Kidney (tissue), 22 donors: ENCODE measurements at places on chromosomes 7 and 10.

GRCh38 chr7:2717293-2718261, 29.6 kb downstream of the AMZ1 start:
- DNase-seq = no peak

DNA sequence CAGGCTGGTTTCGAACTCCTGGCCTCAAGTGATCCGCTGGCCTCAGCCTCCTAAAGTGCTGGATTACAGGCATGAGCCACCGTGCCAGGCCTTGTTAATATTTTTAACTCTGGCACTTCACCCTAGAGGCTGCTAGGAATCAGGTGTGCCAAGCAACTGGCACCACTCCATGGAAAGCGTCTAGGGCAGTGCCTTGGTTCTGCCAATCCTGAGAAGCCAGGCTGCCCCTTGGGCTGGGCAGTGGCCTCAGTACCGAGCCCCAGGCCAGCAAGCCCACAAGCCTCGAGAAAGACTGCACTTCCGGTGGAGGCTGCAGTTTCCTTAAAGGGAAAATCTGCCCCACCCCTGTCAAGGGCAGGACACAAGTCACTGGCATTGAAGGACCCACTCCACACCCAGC, 11.3 kb downstream of the ALKBH4 start:
- no peak for DNase-seq

DNA sequence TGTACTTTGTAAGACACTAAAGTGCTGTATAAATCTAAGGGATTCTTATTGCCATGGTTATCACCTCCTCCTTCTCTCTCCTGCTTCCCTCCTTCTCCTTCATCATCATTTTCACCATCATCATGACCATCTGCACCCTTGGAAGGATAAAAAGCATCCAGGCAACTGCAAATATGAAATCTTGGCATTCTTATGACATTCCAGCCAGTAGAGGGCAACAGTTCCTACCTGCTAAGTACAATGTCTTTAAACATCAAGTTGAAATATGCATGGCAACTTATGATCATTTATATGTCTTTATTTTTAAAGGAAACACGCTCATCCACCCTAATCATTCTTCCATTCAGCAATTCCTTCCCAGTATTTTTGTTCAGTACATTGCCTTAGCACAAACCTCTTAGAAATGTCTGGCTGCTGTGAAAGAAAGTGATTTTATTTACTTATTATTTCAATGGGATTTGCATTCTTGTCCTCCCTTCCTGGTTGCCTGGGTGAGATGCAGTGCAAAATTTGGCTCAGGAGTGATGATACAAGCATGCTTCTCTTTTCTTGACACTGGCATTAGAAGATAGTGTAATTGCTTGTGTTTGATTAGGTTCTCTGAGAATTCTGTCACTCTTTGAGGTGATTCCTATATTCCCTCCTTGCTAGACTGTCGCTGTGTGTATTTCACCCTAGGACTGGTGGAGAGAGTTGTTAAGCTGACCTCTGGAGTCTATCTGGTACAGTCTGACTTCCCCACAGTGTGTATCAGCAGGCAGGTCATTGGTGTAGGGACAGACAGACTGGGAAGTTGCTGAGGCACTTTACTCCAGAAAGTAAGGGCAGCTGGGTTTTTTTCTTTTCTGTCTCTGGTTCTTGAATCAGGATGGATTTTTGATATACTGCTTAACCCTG, 188.5 kb upstream of the BMPER start:
- peak; percentile 76 for DNase-seq

- DNase-seq = no peak
Observed at GRCh38 chr7:109639561-109639960, 1069.9 kb downstream of the DNAJB9 start.

DNA sequence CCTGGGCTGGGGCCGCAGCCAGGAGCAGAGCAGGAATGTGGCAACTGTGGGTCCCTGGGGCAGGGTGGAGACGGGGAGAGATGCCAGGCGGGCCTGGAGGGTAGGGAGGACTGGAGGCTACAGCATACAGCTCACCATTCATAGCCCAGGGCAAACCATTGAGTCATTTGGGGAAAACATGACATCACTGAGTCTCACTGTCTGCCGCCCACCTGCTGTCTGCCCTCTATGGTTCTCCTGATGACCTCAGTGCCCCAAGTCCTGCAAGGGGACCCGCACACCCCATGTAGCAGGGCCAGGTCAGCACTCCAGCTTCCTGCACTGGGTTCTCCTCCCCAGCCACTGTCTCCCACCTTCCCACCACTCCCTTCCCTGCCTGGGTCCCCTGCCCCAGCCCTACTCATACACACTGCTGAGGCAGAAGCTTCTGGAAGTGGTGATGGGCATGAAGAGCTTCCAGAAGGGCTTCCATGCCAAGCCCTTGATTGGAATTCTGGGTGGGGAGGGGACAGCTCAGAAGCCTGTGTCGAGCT, 10.4 kb downstream of the CHST3 start:
- no peak for DNase-seq

DNA sequence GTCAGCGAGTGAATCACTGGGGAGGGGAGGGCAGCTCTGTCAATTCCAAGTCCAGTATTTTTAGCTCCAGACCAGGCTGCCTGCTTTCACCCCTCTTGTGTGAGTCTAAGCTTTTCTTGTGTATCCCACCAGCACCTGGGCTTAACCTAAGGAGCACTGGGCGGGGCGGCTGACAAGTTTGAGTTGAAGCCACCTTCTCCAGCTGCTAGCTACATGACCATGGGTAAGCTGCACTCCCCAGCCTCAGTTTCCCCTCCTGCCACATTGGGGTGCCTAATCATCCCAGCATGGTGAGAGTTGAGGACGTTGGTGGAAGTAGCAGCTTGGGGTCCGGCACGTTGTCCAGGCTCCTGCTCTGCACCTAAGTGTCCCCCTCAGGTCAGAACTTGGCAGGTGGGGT, 89.8 kb upstream of the PCBD1 start:
- DNase-seq = no peak

DNA sequence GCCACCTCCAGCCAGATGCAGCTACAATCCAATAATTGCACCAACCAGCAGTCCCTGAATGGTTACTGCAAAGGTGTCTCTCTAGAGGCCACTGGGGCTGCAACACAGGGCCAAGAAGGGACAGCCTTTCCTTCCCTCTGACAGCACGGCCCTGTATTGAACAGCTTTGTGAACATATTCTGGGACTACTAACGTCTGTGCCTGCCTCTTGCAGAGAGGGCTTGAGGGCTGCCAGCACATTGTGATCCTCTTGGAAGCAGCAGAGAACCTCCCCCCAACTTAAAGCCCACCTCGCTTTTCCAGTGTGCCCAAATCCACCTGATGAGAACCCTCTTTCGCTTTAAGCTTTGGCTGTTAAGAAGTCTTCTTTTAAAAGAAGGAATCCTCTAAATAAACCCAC, 415.9 kb downstream of the RPS24 start:
- no peak for DNase-seq

DNA sequence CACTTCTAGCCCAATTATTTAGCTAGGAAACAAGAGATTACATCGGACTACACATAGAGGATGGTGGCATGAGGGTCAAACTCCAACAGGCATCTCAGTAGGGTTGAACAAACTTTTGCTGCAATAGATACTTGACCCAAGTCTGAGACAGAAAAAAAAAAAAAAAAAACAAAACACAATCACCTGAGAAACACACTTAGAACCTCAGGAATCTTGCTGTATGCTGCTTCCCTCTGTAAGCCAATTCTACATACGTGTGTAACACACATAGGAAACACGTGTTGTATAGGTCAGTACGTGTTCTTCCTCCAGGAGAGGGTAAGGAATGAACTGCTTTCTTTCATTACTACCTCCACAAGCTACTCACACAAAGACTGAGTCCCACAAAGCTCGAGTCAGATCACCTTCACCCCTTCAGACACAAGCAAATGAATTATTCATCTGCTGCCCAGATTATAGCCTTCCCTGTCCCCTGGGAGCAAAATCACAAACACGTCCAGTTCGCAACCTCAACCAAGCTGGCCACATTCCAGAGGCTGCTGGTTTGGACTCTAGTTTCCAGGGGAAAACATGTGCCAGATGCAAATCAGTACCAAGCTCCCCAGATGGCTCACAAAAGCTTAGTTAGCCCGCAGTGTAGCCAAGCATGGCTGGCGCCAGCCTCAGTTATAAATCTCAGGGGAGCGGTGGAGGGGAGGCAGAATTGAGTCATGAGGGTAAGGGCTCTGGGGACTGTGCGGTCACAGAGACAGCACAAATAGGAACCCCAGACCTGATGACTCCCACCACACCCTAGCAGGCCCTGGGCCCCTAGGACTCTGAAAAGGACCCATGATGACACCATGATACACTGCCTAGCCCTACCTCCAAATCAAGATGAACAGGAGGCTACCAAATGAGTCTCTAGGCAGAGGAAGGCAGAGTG, 15.1 kb downstream of the PSAP start:
- DNase-seq = peak; percentile 94

GRCh38 chr10:18735711-18736110, 76.5 kb downstream of the ARL5B start:
- no peak for DNase-seq

DNA sequence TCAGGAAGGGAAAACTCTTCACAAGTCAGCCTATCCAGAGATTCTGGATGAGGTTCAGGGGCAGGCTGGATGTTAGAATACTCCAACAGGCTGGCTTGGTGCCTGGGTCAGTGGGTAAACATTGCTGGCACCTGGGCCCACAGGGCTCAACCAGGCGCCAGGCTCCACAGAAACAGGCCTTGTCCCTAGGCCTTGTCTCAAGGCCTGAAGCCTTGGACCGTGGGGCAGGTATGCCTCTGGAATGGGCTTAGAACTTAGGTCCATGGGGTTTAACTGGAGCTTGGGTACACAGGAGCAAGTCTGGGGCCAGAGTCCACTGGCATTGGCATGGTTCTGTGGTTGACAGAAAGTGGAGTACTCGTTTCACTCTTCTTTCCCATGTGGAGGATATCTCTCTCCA, 263.0 kb upstream of the ETV1 start:
- DNase-seq = no peak

DNA sequence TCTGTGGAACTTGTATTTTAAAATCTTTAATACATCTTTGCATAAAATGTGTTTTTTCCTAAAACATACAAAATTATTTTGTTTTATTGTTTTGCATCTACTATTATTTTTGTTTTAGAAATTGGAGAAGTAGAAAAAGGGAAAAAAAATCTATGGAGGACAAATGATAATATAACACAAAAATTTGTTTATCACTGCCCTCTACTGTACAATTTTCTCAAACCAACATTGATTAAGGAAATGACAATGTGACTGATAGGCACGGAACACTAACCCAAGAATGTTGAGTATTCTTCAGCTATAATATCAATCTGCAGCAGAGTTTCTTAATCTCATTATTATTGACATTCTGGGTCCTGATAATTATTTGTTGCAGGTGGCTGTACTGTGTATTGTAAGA, 9.5 kb upstream of the ING3 start:
- no peak for DNase-seq

- DNase-seq = no peak
Observed at GRCh38 chr7:134890246-134891240, 95.8 kb upstream of the AGBL3 start.

DNA sequence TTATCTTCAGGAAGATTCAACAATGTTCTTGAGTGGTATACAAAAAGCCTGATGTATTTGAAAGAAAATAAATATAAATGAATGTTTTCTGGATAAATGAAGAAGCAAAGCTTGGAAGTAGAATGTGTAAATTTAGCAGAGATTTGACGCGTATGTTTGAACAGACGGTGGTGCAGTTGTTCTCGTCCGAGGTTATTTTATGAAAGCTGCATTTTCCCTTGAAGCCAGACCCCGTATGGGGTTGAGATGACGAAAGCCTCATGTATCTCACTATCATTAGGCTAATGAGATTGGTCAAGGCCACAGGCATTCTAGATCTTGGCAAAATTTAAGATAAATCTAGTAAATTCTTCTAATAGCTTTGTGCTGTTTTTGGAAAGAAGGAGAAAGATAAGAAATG, 195.2 kb downstream of the NXPH1 start:
- no peak for DNase-seq

- no peak for DNase-seq
Observed at GRCh38 chr7:95433952-95434556, 774 bp downstream of the PON2 start.

GRCh38 chr7:5077740-5078139, 32.1 kb downstream of the RBAK start:
- DNase-seq = no peak
